Stimulated activated CD4-positive, alpha-beta T cell treated with anti-CD3 and anti-CD28 coated beads, TNF-alpha, amount 100 ng/mL, for 24 hours (primary cell): ENCODE measurements at places on chromosomes 13 and 19.

- DNase-seq = no peak
Measured at GRCh38 chr19:50667177-50667758, 18.0 kb downstream of the C19orf81 start.

DNA sequence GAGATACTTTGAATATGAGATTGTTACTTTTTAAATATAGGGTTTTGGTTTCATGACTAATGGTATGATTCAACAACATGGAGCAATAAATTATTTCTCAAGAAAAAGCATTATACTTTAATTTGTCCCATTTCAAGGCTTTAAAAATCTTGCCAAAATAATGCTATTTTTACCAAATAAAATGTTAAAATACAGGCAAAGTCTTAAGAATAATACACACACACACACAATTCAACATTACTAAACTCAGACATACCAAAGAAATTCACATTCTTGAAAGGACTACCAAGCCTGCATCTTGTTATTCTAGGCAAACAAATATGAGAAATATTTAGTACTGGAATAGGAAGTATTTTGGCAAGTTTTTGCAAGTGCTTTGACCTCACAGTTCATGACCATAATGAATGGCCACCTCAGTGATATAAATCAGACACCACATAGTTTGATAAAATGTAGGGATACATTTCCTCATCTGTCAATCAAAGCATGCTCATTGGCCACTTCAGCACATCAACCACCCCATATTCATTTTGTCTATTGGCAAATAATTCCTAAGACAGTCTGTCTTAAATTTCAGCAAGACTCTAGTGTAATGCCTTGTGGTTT is 107.2 kb downstream of the NALCN start:
- DNase-seq = no peak

GRCh38 chr13:102812611-102813287 is 13.8 kb downstream of the BIVM start:
- no peak for DNase-seq

DNA sequence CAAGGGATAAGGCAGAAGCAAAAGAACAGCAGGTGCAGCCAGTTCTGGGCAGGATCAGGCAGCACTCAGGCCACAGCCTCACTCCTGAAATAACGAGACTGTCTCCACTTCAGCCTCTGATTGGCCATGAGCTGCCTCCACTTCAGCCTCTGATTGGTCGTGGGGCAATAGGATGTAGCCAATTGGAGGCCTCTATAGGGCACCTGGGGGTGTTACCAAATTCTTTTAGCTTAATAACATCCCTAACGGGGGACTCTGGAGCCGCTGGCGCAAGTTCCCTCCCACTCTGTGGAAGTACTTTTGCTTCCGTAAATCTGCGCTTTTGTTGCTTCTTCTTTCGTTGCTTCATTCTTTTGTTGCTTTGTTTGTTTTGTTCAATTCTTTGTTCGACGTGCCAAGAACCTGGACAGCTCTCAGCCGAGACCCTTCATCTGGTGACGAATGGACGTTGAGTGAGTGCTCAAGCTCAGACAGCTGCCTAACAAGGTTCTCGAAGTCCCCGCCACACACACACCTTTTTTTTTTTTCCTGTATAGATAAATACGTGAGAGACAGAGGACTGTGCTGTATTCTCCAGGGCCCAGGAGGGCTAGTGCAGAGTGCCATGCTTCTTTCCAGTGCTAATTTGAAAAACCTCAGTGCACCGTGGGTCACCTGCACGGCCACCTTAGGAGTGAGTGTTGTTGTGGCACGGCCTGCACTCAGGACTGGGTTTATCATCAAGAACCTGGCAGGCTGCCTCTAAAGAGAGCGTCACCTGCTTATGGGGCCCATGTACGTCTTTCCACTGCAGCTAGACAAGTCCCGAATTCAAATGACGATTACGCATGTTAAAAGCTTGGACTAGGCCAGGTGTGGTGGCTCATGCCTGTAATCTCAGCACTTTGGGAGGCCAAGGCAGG is 32.0 kb upstream of the TUBGCP3 start:
- no peak for DNase-seq

DNA sequence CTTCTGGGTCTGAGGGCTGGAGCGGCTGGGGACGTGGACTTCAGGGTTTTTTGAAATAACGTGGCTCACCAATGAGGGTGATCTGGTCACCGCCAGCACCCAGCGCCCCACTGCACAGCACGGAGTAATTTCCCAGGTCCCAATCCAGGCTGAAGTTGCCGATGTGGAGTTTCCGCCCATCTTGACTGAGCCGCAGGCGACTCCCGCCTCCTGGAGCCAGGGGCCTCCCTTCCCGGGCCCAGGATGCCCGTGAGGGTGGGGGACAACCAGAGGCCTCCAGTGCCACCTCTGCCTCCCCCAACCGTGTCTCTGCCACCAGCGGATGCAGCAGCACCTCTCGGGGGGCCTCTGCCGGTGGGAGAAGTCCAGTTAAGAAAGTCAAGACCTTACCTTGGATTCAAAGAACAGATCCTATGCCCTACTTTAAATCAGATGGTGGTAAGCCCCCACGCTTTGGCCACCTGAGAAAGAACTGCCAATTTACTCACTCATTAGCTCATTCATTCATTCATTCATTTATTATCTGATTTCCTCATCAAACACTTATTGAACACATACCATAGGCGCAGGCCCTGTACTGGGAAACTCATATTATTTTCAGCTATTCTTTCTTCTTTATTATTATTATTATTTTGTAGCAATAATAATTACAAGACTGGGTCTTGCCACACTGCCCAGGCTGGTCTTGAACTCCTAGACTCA is 3.9 kb downstream of the VSIG10L start:
- DNase-seq = no peak

DNA sequence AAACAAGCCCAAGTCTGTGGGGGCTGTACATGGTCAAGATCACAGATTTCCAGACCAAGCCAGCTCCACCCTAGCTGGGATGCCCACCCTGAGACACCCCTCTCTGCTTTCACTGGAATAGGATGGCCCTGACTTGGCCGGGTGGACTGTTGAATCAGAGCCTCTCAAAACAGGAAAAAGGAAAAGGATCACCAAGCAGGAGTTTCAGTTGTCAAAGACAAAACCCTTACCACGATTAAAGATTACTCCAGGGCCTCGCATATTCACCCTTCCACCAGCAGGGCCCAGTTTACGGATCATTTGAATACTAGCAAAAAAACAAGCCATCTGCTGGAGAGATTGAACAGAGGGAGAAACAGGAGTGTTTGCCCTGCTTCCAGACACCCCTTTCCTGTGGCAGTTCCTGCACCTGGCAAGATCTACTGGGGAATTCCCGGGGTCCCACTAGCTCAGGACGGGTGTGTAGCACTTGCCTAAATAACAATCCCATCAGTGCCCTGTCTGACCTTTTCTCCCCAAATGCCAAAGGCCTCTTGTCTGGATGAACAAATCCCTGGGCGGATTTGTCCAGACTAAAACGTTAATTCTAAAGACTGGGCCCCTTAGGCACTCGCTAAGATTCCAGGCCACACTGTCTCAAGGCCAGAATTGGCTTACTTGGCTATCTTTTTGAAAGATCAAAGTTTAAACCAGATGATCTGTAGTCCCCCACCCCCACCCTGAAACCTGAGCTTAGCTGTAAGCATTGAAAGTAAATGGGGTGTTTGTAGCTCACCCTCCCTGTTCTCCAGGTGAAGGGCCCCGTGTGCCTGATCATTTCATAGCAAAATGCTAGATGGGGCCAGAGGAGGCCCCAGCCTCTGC is 38.4 kb downstream of the ACTN4 start:
- no peak for DNase-seq

DNA sequence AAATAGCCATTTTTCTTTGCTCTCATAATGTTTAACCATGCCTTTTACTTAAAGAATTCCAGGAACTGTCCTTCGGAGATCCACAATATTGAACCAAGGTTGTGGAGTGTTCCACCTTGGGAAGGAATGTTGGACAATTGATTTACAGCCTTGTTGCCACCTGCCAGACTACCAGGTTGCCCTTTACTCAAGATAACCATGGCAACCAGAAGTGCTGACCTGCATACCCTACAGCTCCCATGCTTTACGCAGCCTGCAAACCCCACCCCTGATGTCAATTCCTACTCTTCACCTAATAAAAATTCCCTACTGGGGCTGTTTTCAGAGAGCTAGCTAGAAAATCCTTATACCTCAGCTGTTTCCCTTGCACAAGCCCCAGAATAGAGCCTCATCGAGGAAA is 151.0 kb upstream of the RXFP2 start:
- DNase-seq = no peak

DNA sequence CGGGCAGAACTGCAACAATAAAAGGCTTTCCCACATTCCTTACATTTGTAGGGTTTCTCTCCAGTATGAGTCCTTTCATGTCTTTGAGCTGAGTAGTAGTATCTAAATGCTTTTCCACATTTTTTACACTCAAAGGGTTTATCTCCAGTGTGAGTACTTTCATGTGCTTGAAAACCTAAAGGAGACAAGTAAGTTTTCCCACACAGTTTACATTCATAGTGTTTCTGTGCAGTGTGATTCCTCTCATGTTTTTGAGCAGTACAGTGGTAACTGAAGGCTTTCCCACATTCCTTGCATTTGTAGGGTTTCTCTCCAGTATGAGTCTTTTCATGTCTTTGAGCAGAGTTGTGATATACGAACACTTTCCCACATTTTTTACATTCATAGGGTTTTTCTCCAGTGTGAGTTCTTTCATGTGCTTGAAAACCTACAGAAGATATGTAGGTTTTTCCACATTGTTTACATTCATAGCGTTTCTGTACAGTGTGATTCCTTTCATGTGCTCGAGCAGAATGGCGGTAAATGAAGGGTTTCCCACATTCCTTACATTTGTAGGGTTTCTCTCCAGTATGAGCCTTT is 47.0 kb downstream of the ZNF44 start:
- no peak for DNase-seq

GRCh38 chr19:1104311-1105007 is 665 bp downstream of the GPX4 start:
- peak; percentile 47 for DNase-seq

DNA sequence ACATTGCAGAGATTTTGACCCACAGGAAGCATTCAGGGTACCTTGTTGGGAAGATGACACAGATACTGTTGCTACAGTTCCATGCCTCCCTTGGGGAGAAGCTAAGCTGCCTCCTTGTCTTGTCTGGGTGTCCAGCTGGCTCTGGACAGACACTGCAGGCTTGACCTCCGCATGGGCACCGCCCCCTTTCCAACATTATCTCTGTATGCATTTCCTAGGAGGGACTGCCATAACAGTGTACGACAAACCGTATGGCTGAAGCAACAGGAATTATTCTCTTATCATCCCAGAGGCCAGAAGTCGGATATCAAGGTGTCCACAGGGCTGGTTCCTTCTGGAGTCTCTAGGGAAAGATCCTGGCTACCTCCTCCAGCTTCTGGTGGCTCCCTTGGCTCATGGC is 67.0 kb upstream of the USE1 start:
- DNase-seq = no peak

DNA sequence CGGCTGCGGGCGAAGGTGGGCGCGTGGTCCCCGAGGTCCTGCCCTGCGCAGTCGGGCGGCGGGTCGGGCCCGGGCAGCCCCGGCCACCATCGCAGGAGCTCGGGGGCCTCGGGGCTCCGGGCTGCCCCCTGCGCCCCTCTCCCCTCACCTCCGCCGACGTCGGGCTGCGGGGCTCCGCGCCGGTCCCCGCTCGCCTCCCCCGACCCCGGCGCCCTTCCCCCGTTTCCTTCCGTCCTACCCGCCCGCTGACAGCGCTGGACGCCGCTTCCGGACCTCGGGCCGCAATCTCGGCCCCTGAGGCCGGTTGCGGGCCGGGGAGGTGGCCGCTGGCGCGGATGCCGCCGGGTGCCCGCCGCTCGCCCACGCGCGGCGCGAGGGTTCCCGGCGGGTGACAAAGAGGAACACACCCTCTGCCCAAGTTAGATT is 720 bp downstream of the FARP1 start:
- no peak for DNase-seq

GRCh38 chr19:36747750-36748149 is 24.9 kb downstream of the ZNF850 start:
- no peak for DNase-seq

DNA sequence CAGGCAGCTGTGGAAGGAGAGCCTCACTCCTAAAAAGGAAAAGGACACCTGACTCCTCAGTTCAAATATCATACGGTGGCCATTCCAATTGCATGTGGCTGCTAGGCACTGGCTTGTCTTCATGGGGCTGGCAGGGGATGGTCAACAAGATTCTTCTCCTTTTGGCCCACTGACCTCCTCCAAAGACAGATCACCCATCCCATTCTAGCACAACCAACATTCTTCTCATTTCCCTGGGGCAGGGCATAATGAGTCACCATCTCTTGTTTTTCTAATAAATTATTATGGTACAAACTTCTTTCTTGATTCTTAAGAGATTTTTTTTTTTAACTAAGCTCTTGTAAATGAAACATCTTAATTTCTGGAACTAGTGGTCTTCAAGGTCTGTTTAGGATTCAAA is 136.7 kb upstream of the NBEA start:
- no peak for DNase-seq

GRCh38 chr19:35642798-35643254 is 1.3 kb downstream of the ETV2 start:
- no peak for DNase-seq
